ENCODE measurements at places on chromosomes 2 and 18.

DNA sequence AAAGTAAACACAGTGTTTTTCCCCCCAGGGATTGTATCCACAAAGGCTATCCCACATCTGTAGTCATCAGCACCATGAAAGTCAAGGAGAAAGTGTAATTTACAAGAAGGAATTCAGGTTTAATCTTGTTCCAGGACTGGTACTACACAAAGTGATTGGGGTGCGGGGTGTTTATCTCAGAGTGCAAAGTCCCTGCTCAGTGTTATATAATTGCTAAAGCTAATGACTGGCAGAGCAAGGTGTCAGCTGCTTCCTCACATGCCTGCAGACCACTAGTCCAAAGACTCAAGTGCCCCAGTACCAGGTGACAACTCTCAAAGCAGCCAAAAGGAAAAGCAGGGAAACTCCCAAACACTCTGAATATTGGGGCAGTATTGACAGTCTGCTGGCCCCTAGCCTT is 40.4 kb upstream of the PDCL3 start:
- no peak for DNase-seq

DNA sequence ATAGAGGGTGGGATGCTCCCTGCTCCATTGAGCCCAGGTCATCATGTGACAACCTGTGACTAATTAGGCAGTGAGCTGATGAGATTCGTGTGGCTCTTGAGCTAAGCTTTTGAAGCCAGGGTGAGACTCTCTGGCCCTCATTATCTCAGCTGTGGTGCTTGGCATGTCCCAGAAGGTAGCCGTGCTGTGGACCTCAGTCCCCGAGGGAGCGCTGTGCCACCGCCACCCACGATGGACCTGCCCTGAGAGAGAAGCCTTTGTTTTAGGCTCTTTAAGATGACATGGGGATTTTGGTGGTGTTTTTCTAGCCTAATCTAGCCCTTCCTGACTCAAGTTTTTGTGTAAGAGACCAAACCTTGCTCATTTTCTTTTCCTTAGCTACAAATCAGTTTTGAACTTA is 66.4 kb downstream of the NEDD4L start:
- peak; percentile 51 for DNase-seq

GRCh38 chr2:35410431-35411061 is 945.0 kb upstream of the CRIM1 start:
- peak; percentile 70 for DNase-seq

- no peak for DNase-seq
Measured at GRCh38 chr2:66926594-66927112, 470.5 kb upstream of the ETAA1 start.

DNA sequence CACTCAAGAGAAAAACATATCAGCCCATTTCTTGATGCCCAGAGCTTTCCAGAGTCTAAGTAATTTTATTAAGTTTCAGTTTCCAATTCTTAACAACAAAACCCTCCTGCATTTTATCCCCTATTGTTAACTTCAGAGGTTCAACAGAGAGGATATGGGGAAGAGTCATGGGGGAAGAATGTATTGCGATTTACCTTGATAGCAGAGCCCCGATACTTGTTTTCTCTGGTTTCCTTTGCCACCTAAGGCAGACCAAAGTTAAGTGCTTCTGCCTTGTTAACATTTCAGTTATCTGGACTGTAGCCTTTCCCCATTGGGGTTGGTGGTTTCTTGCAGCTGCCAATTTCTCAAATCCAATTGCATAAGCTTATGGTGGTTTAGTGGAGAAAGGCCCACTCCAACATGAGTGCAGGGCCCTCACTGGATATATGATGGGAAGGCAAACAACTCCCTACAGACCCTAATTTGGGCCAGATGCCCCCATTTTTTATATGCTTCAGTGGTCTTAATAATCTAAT is 82.0 kb upstream of the ITGB6 start:
- DNase-seq: peak; percentile 84

DNA sequence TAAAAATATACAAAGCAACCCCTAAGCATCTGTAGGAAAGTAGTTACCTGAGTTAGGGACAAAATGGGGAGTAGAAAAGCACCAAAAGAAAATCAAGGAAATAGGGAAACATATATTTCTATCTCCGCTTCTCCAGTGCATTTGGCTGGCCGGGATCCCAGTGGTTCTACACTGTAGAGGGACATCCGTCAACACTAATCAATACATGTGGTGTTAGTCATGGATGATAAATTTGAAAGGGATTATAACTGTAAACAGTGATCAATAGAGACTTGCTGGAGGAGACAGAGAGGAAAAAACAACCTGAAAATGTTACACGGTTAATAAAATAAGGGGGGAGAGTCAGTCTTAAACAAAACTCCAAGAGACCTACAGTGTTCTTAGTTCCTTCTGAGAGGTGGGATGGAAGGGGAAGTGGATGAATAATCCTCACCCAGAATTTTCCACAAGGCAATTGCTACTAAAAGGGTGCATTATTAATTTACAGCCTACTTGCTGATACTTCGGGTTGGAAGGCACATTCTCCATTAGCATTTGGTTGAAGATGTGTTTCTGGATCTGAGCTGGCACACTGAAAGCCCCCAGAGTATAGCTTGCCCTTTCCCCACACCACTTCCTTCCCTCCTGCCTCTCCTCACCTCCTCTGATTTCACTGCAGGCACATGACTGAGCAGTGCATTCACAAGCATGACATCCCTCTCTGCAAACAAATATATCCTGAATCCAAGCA is 530.0 kb downstream of the BCL11A start:
- no peak for DNase-seq

DNA sequence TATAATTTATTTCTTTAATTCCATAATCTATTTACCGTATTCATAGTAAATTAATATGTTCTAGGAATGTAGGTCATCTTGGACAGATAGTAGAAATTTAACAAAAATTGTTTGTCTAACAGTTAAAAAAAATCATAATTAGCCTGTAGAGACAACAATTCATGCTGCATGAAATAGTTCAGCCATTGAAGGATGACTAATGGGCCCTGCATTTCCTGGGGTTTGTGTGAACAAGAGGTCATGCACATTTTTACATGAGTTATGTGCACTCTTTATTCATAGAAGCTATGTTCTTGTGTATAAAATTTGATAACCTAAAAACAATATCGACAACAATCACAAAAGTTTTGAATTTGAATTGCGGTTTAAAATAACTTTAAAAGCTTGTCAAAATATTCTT is 1663.6 kb downstream of the SUCLG1 start:
- no peak for DNase-seq

- no peak for DNase-seq
Measured at GRCh38 chr18:23926571-23926970, 88.0 kb upstream of the TTC39C start.

DNA sequence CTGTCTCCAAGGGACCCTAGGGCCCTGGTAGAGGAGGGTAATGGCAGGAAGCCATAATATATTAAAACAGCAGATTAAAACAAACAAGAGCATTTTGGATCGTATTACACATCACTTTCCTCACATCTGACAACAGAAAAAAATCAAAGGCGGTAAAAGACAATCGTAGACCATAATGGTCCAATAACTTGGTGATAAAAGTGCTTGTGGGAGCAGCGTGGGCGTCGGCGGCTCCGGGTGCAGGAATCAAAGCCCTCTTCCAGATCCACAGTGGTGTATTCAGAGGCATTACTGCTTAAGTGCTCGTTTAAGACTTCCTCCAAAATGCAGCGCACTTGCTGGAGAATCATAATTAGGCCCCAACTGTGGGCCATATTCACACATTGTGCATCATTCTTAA is 68.0 kb downstream of the FECH start:
- DNase-seq: no peak

DNA sequence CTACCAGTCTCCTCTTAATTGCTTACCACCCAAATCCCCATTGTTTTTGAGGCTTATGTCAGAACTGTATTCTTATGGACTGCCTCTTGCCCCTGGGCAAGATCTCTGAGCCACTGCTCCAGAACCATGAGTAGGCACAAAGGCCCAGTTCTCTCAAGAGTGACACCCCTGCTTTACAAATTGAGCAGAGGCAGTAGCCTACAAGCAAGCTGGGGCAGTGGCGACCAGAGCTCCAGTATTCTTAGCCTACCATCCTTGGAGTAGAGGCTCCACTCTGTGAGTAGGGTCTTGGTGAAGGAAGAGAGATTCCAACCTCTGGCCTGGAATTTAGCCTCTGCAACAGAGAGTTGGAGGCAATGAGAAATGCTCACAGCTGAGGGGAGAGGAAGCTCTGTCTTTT is 36.5 kb downstream of the WDR75 start:
- peak; percentile 13 for DNase-seq

GRCh38 chr18:21656402-21656801 is 44.3 kb downstream of the SNRPD1 start:
- DNase-seq: no peak

DNA sequence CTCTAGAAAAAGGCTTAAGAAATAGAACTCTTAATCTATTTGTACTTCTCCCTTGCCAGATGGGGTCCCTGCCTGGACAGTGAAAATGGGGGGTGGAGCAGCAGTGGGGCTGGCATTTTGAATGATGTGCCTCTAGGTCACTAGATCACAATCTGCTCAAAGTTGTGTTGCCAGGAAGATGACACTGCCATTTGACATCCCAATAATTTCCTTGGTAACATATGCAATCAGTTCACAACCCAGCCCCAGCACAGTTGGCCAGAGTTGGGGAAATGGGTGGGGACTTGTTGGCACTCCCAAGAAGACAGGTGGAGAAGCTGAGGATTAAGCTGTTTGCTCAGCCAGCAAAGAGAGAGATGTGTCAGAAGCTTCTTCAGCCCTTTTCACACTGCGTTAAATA is 558.3 kb upstream of the KLHL29 start:
- peak; percentile 87 for DNase-seq

GRCh38 chr18:37532917-37533316 is 32.7 kb downstream of the CELF4 start:
- DNase-seq: no peak

GRCh38 chr2:64906853-64907536 is 82.2 kb upstream of the SLC1A4 start:
- DNase-seq: no peak

GRCh38 chr18:36265015-36265414 is 32.5 kb upstream of the FHOD3 start:
- DNase-seq: no peak

- DNase-seq: peak; percentile 92
Measured at GRCh38 chr2:191155608-191156071, 4.8 kb upstream of the STAT4 start.

GRCh38 chr2:6845312-6845711 is 20.4 kb downstream of the CMPK2 start:
- no peak for DNase-seq

- DNase-seq: no peak
Measured at GRCh38 chr2:219116776-219117646, 43.6 kb downstream of the NHEJ1 start.

GRCh38 chr2:69200107-69200520 is 186.9 kb downstream of the GFPT1 start:
- no peak for DNase-seq

DNA sequence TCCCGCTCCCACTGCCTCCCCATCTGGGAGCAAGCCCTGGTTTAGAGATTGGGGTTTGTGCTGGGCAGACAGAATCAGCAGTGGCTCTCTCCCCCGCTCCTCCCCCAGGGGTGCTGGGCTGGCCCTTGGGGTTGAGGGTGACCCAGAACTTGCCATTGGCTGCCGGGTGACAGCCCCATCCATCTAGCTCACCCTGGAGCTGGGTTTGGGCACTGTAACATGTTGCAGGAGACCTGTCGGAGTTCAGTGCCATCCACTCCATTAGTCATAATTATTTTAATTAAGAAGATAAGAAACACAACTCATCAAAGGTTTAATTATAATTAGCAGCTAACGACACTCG is 111.4 kb upstream of the OTOS start:
- DNase-seq: no peak

DNA sequence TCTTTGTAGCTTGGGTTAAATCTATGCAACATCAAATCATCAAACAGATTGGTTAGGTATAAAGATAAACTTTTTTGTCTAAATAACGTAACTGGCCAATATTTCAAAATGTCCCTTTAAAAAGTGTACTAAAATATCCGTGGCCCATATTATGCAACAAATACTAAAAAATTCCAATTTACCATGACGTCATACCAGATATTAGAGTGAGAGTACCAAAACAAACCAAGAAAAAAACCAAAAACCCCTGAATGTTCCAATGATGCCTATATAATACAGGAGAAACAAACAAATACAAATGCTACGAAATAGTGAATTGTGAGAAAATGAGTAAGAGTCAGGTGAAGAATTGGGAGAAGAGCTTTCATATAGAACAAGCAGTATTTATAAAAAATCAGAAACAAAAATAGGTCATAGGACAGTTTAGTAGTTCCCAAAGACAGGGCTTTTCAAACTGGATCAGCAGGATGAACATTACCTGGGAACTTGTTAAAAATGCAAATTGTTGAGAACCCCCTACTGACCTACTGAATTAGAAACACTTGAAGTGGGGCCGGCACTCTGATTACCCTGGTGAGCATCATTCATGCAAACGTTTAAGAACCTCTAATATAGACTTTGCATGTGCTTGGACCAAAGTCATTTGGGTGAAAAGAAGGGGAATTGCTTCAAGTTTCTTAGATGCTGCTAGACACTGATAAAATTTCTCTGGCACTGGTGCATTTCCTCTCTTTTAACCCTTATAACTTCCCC is 753.7 kb downstream of the DSC3 start:
- no peak for DNase-seq

DNA sequence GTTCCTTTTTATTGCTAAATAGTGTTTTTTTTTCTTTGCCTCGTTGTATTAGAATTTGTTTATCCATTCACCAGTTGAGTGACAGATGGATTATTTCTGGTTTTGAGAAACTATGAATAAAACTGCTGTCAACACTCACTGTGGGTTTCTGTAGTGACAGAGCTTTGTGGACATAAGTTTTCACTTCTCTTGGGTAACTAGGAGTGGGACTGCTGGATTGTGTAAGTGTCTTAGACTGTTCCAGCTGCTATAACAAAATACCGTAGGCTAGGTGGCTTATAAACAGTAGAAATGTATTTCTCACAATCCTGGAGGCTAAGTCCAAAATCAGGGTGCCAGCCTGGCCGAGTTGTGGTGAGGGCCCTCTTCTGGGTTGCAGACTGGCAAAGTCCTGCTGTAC is 71.9 kb downstream of the TNFRSF11A start:
- DNase-seq: no peak

DNA sequence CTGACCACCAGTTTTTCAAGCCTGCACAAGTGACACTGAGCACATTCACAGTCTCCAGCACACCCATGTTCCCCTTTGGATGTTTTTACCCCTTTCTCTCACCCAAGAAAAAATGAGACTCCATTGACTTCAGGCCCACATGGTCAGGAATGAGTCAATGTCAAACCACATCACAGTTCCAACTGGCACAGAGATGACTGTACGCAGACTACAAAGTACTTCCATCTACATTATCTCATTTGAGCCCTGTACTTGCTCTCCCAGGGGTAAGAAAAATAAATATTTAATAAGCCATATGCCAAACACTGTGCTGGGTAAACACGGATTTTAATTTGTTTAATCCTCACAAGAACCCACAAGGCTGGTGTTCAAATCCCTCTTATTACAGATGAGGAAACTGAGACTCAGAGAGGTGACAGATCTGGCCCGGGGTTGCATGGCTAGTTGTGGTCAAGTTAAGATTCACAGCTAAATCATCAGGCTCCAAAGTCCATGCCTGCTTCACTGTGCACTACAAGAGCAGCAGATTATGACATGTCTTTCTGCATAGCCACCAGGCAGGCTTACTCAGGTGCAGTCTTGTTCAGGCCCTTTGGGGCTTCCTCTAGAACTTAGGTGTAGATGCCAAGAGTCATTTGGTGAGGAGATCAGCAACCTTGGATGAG is 106.1 kb downstream of the TXNL1 start:
- DNase-seq: no peak

Data from NCI-H82 (cell line).